ENCODE measurements at places on chromosomes 2 and 18.

GRCh38 chr2:10935953-10936942 lies 24.5 kb downstream of the KCNF1 start:
- DNase-seq: no peak

GRCh38 chr2:105725388-105725787 lies 19.3 kb upstream of the NCK2 start:
- DNase-seq: peak; percentile 57

- no peak for DNase-seq
Measured at GRCh38 chr2:240635121-240635997, 10.1 kb downstream of the GPR35 start.

DNA sequence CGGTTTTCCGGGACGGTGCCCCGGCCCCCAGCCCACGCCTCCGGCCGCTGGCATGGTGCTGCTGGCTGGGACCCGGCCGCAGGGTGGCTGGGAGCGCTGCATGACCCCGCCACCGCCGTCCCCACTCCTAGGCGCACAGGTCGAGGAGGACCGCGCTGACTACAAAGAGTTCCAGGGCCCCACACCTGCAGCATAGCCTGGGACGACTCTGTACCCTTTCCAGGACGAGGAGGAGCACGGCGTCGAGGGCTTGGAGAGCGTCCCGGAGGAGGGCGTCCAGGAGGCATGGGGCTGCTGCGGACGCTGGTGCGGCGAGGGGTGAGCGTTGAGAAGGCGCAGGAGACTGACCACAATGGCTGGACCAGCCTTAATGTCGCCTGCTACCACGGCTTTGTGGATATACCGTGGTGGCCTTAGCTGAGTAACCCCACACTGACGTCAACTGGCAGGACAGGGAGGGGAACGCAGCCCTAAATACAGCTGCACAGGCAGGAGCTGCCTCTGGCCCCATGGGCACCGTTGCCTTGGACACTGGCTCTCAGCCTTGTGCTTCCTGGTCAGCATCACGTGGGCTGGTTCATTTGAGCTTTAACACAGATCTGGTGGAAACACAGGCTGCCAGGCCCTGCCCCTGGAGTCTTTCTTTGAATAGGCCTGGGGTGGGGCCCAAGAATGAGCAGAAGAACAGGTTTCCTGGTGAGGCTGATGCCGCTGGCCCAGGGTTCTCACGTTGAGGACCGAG lies 40.9 kb upstream of the TRIM43B start:
- DNase-seq: no peak

DNA sequence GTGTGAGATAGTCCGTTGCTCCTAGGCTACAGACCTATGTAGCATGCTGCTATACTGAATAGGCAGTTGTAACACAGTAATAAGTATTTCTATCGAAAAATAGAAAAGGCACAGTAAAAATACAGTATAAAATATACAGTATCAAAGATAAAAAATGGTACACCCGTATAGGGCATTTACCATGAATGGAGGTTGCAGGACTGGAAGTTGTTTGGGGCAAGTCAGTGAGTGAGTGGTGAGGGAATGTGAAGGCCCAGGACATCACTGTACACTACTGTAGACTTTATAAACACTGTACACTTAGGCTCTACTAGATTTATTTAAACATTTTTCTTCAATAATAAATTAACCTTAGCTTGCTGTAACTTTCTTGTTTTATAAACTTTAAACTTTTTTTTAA lies 3.5 kb downstream of the MAP3K20 start:
- DNase-seq: no peak

DNA sequence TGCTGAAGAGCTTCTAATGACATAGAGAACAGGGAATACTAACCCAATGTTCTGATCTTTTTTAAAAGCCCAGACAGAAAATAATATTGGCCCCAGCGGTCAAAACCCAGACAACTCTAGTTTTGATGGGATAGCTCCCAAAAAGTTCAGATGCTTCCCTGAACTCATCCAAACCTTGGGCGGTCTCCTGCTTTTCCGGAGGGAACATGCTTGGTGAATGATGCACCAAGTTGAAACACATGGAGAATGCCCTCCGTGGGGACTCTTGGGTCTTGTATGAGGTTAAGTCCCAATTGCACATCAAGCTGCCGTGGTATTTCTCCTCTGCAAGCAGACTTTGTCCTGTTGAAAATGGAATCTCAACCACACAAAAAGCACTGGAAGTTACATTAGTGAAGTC lies 120.7 kb upstream of the CTAGE1 start:
- no peak for DNase-seq

- DNase-seq: no peak
Measured at GRCh38 chr2:1675633-1676032, 68.7 kb downstream of the PXDN start.

DNA sequence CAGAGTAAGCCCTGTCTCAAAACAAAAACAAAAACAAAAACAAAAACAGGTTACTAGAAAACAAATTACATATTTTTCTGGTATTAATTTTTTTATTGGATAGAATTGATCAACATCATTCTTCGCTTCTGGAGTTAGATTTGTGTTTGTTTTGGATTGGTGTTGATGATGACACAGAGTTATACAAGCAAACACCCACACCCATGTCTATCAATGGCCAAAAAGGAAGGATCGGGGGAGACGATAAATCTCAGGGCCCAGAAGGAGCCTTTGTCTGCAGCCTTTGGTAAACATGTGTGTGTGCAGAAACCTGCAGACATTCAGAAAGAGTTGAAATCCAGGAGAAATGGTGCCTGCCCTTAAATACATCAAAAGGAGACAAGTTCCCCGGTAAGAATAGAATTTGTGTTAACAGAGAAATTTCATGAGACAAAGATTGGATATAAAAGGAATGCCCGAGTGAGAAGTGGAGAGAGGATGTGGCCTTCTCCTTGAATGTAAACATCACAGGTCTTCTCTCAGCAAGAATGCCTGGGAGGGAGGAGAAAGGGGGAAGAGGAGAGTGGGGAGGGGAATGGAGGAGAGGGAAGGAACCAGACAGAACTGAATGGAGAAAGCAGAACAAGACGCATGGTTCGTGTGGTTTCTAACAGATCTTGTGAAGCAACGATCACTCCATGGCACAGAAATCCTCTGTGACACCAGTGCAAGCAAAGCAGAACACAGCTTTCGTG lies 40.4 kb upstream of the TMEM178A start:
- DNase-seq: no peak

- DNase-seq: peak; percentile 84
Measured at GRCh38 chr2:95729597-95729955, 137.8 kb downstream of the TRIM43 start.

GRCh38 chr2:163800951-163801381 lies 65.2 kb upstream of the FIGN start:
- DNase-seq: no peak

- no peak for DNase-seq
Measured at GRCh38 chr18:51234117-51235008, 36.9 kb upstream of the MEX3C start.

- DNase-seq: no peak
Measured at GRCh38 chr2:43752302-43752701, 21.5 kb upstream of the DYNC2LI1 start.

DNA sequence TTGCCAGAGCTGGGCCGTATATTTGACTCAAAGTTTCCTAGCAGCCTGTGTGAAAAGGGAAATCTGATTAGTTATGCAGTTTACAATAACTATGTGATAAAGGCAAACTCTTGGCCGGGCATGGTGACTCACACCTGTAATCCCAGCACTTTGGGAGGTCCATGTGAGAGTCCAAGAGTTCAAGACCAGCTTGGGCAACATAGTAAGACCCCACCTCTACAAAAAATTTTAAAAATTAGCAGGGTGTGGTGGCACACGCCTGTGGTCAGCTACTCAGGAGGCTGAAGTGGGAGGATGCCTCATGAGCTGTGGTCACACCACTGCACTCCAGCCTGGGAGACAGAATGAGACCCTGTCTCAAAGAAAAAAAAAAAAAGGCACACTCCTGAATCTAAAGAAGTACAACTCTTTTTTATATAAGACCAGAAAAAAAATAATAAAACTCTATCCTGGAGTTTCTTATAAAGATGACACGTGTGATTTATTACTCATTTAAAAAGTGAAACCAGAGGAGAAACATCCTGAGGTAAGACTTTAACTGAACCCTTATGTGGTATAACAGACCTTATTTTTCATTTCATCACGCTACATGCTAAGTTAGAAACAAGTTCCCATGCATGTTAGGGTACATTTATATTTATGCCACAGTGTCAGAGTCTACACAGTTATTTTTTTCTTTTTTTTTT lies 32.6 kb upstream of the KCMF1 start:
- DNase-seq: no peak

DNA sequence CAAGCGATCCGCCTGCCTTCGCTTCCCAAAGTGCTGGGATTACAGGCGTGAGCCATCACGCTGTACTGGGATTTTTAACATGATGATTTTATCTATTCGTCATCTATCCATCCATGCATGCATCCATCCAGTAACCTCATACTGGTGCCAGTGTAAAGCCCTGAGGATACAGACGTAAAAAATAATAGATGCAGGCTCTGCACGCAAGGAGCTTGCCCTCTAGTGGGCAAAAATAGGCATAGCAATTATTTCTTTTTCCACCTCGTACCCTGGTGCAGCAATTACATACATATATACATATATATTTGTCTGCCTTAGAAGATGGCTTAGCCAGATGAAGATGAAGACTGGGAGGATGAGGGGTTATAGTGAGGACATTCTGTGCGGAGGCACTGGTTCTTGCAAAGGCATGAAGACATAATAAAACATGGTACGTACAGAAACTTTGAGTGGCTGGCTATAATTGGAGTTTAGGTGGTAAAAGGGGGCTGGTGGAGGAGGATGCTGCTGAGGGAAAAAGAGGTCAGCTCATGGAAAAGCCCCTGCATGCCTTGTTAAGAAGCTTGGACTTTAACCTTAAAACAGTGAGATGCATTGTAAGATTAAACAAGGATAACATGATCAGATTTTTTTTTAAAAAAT lies 19.6 kb upstream of the RPIA start:
- DNase-seq: no peak

- no peak for DNase-seq
Measured at GRCh38 chr2:196143730-196144131, 27.6 kb downstream of the STK17B start.

DNA sequence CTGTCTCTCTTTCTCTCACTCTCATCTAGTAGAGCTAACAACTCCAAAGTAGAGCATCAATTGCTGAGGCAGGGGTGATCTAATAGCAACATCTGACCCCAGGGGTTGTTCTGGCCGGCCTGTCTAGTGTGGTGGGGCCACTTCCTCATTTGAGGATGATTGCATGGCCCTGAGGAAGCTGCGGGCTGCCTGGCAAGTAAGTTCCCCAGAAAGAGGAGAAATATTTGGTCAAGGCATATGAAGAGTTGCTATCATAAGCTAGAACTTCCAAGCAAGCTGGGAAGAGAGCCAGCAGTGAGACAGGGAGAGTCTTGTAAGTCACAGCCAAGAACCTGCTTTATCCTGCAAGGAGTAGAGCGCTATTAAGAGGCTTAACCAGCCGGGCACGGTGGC lies 50.8 kb upstream of the TMEM87B start:
- DNase-seq: no peak

- no peak for DNase-seq
Measured at GRCh38 chr2:203579730-203580129, 44.6 kb upstream of the RAPH1 start.

GRCh38 chr18:8174771-8175170 lies 434.5 kb upstream of the RAB12 start:
- DNase-seq: no peak

DNA sequence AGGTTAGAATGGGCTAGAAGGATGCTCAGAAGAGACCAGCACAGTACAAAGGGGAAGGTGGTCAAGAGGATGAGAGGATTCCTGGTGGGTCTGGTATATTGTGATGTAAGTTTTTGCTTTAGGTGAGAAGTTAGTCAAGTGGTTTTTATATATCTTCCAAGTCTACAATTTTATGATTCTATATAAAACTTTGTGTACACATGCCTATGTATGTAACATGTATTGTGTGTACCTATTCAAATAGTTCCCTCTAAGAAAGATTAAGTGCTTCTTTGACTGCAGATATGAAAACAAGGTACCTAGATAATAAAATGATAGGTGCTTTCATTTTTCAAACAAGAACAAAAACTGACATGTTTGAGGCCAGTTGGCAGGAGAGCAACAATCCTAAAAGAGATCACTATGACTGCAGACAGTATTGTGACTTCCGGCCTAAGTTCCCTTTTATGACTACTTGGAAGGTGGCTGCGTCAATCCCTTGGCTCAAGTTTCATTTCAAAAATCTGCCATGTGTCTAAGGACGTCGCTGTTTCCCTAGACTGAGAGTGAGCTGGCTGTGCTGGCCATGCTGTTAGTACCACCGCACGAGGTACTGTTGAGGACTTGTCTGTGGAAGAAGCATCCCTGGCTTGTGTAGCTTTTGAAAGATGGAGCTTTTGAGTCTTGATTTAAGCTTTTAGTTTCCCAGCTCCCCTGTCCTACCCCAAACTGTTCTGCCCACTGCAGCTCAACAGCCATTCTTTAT lies 123.1 kb downstream of the PRPF40A start:
- peak; percentile 91 for DNase-seq

DNA sequence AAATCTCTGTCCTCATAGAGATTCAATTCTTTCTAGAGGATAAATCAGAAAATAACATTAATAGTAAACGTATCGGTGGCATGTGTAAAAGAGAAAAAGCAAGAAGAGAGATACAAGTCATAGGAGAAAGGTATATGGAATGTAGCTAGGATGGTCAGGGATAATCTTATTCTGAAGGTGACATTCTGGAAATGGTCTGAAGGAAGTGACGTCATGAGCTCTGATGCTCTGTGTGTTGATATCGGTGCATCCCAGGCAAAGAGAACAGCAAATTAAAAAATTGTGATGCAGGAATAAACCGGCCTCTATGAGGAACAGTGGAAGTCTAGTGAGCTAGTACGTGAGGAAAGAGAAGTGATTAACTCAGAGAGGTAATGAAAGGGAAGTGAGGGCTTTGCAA lies 1215.8 kb downstream of the CNTNAP5 start:
- DNase-seq: no peak

GRCh38 chr2:195903956-195904355 lies 164.7 kb downstream of the DNAH7 start:
- no peak for DNase-seq

GRCh38 chr2:1413156-1413710 lies at the start of gene TPO:
Gene TPO, plus strand, starts transcription at chr2:1413463. Its CDS starts 946 bp downstream, at chr2:1414409.
- no peak for DNase-seq

GRCh38 chr2:229301237-229301636 lies 30.1 kb upstream of the PID1 start:
- DNase-seq: no peak

- DNase-seq: no peak
Measured at GRCh38 chr2:190996338-190996946, 17.5 kb downstream of the STAT1 start.

DNA sequence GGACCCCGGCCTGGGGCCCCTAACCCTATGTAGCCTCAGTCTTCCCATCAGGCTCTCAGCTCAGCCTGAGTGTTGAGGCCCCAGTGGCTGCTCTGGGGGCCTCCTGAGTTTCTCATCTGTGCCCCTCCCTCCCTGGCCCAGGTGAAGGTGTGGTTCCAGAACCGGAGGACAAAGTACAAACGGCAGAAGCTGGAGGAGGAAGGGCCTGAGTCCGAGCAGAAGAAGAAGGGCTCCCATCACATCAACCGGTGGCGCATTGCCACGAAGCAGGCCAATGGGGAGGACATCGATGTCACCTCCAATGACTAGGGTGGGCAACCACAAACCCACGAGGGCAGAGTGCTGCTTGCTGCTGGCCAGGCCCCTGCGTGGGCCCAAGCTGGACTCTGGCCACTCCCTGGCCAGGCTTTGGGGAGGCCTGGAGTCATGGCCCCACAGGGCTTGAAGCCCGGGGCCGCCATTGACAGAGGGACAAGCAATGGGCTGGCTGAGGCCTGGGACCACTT lies 16.4 kb downstream of the EMX1 start:
- no peak for DNase-seq
